PC-9 (cell line): ENCODE measurements at places on chromosomes 5 and 9.

DNA sequence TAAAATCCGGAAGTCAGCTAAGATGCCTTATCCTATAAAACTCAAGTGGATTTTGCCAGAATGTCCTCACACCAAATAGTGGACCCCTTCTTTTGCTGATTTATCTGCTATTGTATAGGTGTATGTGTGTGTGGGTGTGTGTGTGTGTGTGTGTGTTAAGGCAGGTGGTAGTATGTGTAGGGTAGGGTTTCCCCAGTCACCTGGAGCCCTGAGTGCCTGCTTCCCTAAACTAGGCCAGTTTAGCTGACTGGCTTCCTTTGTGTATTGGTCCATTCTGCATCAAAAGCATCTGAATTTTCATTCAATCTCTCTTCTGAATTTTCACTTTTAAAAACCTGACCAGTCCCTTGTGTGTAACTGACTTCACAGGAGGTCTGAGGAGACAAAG is 42.2 kb upstream of the LCP2 start:
- no peak for DNase-seq

GRCh38 chr9:19138084-19138483 is 10.8 kb upstream of the PLIN2 start:
- DNase-seq, result no peak

DNA sequence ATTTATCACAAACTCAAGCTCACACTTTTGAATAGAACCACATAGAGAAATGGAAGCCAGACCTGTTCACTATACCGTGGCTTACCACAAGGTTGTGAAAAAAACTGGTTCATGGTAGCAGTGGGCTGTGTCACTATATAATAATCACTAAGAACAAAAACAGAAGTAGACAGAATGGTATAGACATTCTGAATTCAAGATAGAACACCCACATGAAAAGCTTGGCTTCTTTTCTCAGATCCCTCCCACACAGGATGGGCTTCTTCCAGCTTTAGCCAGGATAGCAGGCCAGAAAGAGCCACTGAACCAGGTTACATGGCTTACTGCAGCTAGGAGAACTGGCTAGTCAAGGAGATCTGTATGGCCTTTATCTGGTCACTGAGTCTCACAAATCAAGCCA is 6.1 kb upstream of the NRG2 start:
- DNase-seq, result no peak

GRCh38 chr5:77325921-77326541 is 115.6 kb downstream of the PDE8B start:
- DNase-seq, result no peak

- no peak for DNase-seq
These were observed 78.1 kb downstream of the ADAMTS2 start for GRCh38 chr5:179267071-179267670.

DNA sequence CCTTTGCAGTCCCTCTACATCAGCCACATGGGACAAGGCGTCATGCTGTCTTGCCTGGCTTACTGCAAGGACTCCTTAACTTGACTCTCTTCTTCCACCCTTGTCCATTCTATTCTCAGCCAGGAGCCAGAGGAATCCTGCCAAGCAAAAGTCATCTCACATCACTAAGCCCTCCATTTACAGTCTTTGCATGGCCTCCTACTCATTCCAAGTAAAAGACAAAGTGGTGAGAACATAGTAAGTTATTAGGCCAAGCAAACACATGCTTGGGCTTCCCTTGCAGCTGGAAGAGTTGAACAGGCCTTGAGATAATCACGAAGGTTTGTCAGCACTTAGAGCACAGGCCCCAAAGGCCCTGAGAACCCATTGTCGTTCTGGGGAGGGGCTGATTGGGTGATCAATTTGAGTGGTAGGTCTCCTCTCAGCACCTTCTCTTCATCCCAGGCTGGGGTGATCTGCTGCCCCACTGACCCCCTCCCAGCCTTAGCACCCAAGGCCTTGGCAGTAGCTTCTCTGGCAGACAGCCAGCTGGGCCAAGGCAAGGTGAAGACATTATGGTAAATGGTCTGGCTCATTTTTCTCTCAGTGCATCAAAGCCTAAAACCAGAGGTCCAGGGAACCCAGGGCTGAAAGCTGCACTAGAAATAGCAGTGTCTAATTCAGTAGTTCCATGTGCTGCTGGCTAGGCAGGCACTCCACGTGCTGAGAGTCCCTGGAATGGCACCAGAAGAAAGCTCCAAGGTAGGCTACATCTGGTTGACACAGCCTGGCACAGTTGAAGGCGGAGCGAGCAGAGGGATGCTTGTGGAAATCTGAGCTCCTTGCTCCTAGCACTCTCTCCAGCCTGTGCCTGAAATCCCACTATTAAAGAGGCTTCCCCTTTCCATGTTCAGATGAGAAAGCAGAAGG is 121.4 kb downstream of the ASTN2 start:
- no peak for DNase-seq

DNA sequence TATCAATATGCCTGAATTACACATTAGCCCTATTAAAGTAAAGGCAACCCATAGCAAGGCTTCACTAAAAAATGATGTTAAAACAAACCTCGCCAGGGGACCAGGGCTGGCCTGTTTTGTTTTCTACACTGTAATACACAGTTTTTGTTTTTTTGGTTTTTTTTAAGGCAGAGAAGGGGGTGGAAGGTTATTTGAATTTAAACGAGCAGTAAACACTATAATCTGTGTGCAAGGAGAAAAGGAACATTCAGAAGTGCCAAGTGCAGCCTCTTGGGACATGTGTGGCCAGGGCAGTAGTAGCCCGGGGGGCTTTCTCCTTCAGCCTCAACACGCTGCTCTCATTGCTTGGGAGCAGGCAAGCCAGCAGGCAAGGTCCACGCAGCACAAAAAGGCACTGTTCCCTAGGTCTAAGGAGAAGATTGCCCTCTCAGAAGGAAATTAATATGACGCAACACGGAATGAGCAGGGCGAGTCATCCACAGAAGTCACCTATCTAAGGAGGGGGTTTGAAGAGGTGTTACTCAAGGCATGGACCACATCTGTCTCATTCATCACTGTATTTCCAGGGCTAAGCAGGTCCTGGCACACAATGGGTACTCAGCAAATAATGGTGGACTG is 16.2 kb downstream of the SIL1 start:
- no peak for DNase-seq

DNA sequence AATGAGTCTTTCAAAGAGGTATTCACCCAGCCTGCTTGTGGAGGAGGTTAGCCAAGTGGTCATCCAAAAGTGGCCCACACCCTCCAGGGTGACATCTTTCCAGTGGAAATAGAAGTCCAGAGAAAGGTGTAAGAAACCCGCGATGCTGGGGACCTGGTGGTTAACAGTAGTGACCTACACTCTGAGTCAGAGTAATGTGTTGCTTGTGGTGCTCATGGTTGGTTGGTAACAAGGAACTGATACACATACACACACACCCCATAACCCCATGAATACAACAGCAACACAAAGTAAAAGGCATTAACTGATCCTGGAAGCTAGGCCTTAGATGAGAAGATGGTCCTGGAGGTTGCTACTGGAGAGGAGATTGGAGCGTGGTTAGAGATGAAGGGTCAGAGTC is 26.9 kb downstream of the MRPS30 start:
- no peak for DNase-seq

DNA sequence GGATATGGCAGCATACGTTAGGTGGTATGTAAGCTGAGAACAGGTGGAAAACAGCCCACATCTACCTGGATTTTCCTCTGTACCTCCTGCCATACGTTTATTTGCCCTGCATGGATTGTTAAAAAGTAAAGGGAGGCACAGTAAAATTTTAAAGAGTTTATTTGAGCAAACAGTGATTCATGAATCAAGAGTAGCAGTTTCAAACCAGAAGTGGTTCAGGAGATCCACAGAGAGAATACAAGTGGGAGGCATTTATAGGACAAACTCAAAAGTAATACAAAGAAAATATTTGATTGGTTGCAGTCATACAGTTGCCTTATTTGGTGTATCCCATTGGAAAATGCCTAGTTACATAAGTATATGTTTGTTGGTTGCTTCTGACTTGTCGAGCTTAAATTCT is 117.6 kb downstream of the FAM170A start:
- DNase-seq, result no peak

DNA sequence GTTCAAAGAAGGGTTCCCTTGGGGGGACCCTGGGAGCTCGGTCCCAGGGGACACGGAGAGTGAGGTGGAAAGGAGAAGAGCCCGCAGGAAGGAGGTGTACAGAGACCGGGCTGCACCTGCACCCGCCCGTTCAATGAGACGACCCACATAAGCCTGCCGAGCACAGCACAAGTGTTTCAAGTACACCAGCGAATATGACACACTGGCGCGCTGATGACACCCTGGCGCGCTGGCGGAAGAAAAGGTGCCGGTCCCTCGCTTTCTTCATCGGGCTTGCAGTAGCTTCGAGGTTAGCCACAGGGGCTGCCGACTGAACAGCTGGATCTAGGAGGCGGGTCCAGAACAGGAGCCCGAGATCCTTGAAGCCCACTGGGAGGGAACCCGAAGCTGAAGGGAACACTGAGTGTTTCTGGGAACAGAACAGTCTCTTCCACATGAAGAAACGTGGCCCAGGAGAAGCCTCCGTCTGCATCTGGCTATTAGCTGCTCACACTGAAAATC is 1.4 kb downstream of the TBC1D9B start:
- no peak for DNase-seq

DNA sequence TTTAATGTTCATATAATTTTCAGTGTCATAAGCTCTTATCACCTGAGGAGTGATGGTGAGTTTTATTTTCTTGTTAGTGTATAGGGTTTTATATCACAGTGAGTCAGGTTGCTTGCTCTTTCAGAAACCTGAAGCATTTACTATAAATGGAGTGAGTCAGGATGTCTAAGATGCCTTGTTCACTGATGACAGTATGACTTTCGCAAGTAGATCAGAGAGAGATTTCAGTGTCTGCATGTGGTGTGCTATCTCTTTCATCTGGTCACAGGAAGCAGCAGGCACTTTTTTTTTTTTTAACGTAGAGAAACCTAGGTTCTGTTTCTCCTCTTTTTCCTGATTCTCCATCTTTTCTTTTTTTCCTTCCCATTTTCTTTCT is 237.1 kb downstream of the DMRTA1 start:
- DNase-seq, result no peak

- DNase-seq, result no peak
These were observed 39.1 kb upstream of the UGT3A2 start for GRCh38 chr5:36105819-36106218.

GRCh38 chr5:111242606-111243005 is 18.4 kb downstream of the CAMK4 start:
- DNase-seq, result no peak

- no peak for DNase-seq
These were observed 1116.0 kb upstream of the SEMA6A start for GRCh38 chr5:117690612-117691011.

GRCh38 chr5:1785984-1786383 is 13.7 kb downstream of the MRPL36 start:
- DNase-seq, result no peak

DNA sequence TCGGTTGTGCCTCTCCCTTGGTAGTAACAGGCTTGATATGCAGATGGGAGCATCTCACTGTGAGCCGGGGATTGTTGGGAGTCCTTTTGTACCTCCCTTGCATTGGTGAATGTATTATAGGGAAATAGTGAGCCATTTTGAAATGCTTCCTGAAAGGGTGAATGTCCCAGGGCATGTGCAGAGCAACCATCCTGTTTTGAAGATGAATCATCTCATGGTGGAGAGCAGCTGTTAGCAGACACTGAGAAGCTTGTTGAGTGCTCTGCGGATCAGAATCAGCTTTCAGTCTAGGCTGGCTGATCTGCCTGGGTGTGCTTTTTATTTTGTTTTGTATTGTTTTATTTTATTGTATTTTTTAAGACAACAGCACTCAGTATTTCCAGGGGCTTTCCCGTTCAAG is 29.7 kb downstream of the SLC36A1 start:
- DNase-seq, result no peak

DNA sequence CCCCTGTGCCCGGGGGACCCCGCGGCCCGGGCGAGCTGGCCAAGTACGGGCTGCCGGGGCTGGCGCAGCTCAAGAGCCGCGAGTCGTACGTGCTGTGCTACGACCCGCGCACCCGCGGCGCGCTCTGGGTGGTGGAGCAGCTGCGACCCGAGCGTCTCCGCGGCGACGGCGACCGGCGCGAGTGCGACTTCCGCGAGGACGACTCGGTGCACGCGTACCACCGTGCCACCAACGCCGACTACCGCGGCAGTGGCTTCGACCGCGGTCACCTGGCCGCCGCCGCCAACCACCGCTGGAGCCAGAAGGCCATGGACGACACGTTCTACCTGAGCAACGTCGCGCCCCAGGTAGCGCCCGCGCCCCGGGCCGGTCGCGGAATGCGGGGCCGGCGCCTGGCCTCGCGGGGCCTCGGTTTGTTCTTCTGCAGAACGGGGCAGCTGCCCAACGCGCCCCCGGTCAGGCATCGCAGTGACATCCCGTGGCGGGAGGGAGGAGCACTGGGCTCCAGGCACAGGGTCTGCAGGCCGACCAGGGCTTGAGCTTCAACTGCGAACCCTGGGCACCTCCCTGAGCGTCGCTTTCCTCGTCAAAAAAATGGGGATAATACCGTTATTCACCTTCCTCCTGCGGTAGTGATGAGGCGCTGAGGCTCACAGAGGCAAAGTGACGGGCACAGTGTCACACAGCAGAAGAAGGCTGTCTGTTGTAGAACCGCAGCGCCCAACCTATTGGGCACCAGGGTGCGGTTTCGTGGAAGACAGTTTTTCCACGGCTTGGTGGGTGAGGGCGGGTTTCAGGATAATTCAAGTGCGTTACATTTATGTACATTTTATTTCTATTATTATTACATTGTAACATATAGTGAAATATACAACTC is 777 bp downstream of the ENDOG start:
- no peak for DNase-seq

GRCh38 chr9:113164536-113165300 is 13.9 kb downstream of the SLC31A2 start:
- DNase-seq, result no peak

DNA sequence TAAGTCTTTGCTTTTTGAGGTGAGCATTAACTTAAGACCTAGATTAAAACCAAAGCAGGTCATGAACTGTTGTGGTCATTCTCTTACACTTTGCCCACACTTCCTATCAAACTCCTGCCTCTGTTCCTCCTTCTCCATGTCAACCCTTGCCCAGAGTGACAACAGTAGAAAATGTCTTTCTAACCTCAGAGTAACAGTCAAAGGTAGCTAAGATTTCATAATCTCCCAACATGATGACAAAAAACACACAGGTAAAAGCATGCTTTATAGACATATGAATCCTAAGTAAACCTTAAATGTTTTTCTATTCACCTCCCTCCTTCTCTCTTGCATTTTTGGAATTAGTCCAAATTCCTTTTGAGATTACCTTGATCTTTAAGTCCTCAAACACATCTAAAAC is 422.3 kb downstream of the SPATA31D1 start:
- no peak for DNase-seq

DNA sequence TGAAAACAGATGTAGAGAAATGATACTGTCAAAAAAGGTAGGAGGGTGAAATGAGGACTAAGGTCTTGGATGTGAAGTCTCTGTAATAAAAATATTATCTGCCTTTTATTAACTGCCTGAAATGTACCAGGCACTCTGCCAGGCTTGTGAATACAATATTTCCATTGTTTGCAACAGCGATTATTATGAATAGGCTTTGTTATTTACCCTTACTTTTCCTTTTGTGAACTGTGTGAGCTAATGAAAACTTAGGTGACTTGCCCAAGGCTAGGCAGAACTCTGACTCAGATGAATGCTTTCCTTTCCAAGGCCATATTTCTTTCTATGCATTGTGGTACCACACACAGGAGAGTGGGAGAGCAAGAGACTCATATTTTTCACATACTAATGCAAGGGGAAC is 204.1 kb downstream of the CDH12 start:
- peak; percentile 7 for DNase-seq

GRCh38 chr9:92122061-92122460 is 6.8 kb upstream of the SPTLC1 start:
- no peak for DNase-seq

- no peak for DNase-seq
These were observed 49.4 kb upstream of the SPATA31C2 start for GRCh38 chr9:88187631-88188030.
